ENCODE measurements at places on chromosomes 13 and 19. TPM values are rescaled to one million over a fixed set of nuclear protein-coding genes. Genes with fewer than 3 reads are reported as not detected.

FREM2 gene
- total RNA-seq = 1.5 TPM

OR2Z1 gene
- total RNA-seq = not detected

HIF3A gene
- 29.2 TPM for total RNA-seq

PRTN3 gene
- not detected for total RNA-seq

SMIM44 gene
- not detected for total RNA-seq

TDRD12 gene
- total RNA-seq = 0.15 TPM

C19orf18 gene
- not detected for total RNA-seq

FFAR3 gene
- not detected for total RNA-seq

ARL11 gene
- total RNA-seq = 0.20 TPM

PRR22 gene
- total RNA-seq = not detected

ZNF43 gene
- 5.4 TPM for total RNA-seq

UBE2L5 gene
- total RNA-seq = not detected

ZNF560 gene
- total RNA-seq = not detected

CCDC169 gene
- total RNA-seq = 1.7 TPM

ZNF208 gene
- 0.15 TPM for total RNA-seq

DHDH gene
- total RNA-seq = not detected

PRODH2 gene
- not detected for total RNA-seq

GPR4 gene
- 0.46 TPM for total RNA-seq

DNA sequence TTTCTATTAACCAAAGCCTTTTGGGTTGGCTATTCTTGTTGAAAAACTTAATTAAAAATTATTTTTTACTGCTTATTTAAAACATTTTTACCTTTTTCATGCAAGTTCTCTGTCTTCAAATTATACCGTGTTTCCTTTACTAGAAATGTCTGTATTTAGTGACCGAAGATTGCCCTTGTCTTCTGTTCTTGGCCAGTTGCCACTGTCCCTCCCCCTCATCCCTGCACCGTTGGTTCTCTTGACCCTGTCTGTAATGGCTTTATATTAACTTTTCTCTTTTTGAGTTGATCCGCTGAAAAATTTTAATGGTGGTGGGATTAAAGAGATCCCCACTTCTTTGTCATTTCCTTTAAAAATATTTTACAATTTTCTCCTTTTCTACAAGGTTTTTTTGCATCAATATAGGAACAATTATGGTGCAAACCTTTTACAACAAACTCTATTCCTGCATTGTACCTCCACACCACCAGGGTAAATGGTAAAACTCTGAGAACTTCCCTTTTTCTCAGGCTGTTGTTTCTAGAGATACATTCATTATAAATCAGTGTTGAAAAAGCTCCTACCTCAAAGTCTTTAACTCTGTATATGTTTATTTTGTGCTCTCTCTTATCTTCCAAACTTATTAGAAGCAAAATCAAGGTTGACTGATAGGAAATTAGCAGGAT is 12.9 kb upstream of the RNF113B start:
- no peak for DNase-seq

- DNase-seq = peak; percentile 31
Observed at GRCh38 chr19:18203408-18203862, 407 bp downstream of the RAB3A start.

DNA sequence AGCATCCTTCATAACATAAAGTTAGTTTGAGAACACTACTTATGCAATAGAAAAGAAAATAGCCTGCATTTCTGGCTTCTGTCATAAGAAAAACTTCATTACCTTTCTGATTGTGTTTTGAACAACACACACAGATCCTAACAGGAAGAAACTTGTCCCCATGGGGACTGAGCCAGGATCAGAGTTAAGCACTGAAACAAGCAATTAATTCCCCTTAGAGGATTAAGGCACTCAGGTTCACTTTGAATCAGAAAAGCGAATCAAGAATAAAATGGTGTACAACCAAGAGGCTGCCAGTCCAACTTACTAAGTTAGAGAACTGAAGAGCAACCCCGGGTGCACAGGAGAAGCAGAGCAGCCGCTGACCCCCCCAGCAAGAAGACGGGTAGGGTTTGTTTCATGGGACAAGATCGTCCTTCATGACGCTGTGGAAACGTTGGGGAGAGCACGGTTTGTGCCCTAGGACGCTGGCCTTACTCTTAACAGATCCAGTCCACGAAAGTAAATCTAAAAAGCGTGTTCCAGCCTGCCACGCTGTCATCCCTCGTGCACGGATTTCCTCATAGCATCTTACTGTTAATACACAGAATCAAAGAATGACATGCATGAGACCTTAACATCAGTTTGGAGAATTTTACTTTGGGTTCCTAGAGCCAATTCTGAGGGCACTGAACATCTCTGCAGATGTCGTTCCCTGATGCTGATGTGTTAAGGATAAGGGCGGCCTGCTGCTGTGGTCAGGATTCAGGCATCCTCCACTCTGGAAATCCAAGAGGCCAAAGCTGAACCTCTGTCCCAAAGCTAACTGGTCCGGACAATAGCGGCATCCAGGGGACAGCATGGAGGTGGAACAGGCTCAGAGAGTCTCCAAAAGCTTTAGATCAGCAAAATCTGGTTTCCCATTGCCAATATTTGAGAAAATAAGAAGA is 46.4 kb downstream of the GGACT start:
- DNase-seq = no peak

DNA sequence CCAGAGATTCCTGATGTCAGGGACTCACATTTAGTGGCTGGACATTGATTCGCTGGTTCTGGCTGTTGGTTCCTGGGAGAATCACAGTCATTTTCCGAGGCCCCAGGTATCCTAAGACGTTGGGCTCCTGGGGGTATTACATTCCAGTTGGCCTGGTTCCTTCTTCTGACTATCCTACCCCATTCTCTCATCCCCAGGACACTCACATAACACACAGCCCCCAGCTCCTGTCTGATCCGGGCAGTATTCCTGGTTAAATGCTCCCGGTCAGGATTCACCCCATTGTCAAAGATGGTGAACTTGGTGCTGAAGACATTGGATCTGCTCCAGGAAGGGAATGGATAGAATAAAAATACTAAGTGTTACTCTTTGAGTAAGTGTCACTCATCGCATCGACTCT is 11.5 kb downstream of the PPP1R15A start:
- no peak for DNase-seq

GRCh38 chr13:93248627-93249047 is 22.0 kb downstream of the GPC6 start:
- DNase-seq = no peak

GRCh38 chr13:48066310-48066989 is 28.5 kb downstream of the MED4 start:
- DNase-seq = no peak

DNA sequence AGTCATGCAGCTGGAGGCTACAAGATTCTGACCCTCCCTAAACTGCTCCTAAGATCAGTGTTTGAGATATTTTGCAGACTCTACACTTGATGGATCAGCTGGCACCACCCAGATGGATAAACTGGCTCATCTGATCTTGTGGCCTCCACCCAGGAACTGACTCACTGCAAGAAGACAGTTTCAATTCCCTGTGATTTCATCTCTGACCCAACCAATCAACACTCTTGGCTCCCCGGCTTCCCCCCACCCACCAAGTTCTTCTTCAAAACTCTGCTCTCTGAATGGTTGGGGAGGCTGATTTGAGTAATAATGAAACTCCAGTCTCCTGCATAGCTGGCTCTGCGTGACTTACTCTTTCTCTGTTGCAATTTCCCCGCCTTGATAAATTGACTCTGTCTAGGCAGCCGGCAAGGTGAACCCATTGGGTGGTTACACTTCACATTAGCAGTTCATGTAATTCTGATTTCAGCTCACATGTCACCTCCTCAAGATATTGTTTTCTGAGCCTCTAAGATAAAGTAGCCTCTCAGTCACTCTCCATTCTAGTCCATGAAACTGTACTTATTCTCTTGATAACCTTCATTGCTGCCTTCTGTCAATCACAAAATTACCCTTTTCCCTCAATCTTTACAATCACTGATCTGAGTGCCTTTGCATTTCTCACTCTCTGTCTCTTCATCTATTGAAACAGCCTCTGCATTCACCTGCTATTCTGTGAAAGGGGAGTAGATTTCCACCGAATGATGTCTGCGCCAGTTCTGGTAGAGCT is 9.9 kb upstream of the FPR3 start:
- DNase-seq = peak; percentile 45

GRCh38 chr13:89455741-89456140 is 1784.6 kb downstream of the SLITRK5 start:
- DNase-seq = no peak

DNA sequence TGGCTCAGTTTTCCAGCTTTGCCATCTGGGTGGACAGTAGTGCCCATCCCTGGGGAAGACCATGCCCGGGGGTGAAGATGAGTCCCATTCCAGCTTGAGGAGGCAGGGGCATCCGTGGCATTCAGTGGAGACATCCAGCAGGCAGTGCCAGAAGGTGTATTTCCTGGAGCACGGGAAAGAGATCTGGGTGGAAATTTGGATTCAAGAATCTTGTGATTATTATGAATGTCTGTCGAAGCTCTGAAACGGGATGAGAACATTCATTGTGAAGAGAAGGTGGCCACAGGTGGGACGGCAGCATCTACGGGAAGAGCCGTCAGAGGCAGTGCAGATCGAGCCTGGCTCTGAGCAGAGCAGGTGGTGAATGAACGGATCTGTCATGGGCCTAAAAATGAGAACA is 167.3 kb upstream of the RNF113B start:
- no peak for DNase-seq

DNA sequence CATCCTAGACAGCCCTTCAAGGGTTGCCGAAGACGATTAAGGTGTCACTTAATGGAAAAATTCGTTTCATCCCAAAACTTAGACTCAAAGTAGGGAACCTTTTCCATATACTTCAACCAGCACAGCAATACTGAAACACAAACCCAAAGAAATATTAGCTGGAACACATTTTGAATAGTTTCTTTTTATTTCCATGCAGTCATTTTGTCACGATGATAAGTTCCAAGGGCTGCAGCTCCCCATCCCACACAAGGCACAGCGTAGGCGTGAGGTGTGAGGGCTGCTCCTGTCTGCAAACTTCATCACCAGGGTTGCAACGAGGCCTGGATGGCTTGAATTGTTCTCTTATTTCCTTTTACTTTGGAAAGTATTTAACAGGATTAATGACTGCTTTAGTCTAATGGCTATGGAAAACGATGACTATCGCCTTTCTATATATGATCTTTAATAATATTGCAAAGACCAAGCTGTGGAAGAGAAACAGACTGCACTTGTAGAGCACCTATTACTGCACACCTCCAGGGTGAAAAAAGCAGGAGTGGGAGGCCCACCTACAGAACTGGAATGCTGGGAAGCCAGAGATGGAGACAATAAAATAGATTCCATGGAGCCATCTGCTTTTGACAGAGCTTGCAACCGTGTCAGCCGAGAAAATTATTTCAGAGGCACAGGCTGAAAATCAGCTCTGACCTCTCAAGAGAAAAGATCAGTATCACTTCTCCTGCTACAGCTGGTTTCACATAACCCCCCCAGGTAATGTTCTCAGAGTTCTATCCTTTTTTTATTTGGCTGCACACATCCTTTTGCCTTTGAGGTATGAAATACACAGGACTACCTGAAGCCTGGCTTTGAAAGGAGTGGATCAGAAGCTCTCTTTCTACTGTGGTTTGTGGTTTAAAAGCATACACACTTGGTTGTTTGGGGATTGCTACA is 274.5 kb upstream of the NBEA start:
- no peak for DNase-seq

DNA sequence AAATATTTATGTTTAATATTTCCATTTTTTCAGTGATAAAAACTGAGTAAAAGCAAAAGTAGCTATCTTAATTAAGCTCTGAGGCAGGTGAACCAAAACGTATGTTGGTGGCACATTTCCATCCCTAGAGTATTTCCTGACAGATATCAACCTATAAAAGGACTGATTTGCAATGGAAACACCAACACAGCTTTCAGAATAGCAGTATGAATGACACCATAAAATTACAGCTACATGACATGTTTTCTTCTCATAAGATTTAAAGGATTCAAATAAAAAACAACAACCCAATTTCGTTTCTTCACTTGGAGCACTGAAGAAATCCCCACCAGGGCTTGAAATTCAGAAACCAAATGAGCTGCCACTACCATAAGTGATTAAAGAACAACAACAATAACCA is 194.4 kb downstream of the RFC3 start:
- DNase-seq = no peak

- no peak for DNase-seq
Observed at GRCh38 chr13:21039097-21039800, 22.1 kb downstream of the LATS2 start.

GRCh38 chr13:41696163-41697003 is 239.0 kb downstream of the RGCC start:
- DNase-seq = no peak

DNA sequence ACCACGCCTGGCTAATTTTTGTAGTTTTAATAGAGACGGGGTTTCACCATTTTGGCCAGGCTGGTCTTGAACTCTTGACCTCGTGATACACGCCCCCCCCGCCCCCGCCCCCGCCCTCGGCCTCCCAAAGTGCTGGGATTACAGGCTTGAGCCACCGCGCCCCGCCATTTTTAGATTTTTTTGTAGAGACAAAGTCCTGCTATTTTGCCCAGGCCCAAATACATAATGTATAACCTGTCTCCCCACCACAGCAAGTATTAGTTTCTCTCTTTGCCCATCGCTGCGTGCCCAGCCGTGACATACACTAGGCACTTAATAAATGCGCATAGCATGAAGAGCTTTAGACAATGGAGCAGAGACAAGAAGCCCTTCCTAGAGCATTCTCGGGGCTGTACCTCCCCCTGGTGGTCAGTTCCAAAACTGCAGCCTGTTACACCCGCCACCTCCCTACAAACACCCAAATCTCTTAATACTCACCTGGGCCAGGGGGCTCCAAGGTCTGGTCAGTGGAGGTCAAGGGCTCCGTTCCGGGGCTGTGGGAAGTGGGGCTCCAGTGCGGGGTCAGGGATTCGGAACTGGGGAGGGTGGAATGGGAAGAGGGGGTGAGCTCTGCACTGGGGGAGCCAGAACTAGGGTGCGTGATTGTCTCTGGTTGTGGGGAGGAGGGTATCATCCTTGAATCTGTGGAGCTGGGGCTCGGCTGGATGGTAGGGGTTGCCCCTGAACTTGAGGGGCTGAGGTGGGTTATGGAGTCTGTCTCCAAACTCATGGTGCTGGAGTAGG is 22.5 kb downstream of the IQCN start:
- DNase-seq = peak; percentile 66

- DNase-seq = no peak
Observed at GRCh38 chr19:38033658-38034491, 126.9 kb downstream of the SIPA1L3 start.

- no peak for DNase-seq
Observed at GRCh38 chr13:96165840-96166239, 75.9 kb downstream of the HS6ST3 start.

DNA sequence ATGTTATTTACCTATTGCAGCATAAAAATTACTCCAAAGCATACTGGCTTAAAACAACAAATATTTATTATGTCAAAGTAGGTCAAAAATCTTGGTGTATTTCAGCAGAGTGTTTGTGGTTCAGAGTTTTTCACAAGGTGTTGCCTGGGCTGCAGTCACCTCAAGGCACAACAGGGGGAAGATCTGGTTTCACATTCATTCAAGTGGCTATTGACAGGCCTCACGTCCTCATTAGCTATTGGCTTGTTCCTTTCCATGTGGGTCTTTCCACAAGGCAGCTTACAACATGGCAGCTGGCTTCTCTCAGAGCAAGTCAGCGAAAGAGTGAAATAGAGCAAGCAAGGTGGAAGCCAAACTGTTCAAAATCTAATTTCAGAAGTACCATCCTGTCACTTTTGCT is 602.9 kb downstream of the OLFM4 start:
- DNase-seq = no peak

GRCh38 chr19:1117654-1118053 is 13.9 kb downstream of the GPX4 start:
- DNase-seq = no peak

All from gastrocnemius medialis (tissue), 4 donors.